ENCODE measurements at places on chromosomes 5 and 9.

DNA sequence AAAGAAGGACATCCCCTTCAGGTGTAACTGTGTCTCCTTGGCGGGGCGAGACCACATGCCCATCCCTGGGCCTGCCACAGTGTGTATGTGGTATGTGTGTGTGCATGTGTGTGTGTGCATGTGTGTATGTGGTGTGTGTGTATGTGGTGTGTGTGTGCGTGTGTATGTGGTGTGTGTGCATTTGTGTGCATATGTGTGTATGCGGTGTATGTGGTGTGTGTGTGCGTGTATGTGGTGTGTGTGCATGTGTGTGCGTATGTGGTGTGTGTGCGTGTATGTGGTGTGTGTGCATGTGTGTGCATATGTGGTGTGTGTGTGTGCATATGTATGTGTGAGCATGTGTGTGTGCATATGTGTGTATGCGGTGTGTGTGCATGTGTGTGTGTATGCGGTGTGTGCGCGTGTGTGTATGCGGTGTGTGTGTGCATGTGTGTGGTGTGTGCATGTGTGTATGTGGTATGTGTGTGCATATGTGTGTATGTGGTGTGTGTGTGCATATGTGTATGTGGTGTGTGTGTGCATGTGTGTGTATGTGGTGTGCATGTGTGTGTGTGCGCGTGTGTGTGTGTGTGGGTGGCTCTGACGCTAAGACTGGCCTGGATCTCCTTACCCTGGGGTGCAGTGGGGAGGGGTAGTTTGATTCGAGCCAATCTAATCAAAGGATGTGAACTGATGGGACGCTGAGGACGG is 107.9 kb upstream of the RAPGEF1 start:
- DNase-seq: no peak

DNA sequence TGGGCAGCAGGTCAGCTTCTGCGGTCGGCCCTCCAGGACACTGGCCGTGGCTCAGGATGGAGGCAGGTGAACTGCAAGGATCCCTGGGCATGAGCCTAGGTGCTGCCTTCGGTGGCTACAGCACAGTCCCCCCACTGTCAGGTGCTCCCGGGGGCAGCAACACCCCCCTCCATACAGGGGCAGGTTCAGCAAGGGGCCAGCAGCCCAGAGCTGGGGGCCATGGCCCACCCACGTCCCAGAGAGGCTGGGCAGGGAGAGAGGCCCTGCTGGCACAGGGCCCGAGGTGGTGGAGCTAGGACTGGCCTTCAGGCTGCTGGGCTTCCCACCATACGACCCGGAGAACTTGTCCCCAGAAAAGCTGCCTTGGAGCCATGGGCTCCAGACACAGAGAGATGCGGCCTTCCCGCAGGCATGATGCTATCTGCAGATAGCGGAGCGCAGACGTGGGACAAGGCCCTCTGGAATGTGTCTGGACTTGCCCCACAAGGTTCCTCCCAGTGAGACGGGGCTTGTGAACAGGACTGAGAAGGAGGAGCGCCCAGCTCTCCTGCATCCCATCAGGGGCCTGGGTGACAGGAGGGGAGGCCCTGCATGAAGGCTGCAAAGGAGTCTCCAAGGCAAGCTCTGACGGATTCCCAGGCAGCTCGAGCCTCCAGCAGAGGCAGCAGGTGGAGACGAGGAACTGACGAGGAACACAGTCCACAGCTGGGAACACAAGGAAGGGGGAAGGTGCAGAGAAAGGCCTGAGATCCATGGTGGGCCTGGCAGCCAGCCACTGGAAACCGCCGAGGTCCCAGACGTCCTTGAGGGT is 111.1 kb downstream of the VAV2 start:
- peak; percentile 27 for DNase-seq

DNA sequence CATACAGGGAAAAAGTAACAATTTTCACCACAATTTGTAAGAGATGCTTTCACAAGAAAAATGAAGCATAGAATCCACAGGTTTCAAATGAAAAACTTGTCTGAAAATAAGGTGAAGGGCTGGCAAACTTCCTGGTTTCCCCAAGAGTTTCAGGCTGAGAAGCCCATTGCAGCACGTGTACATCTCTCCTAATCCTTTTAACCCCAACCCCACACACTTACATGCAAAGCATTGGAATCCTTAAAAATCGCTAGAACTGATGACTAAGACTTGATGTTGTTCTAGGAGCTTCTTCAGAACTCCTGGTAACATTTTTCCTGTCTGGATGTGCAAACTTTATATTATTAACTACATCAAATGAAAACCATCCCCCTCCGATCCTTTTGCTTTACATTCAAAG is 317.8 kb upstream of the RGMB start:
- DNase-seq: peak; percentile 93

- no peak for DNase-seq
These were observed 102.8 kb downstream of the KCTD16 start for GRCh38 chr5:144273232-144274027.

DNA sequence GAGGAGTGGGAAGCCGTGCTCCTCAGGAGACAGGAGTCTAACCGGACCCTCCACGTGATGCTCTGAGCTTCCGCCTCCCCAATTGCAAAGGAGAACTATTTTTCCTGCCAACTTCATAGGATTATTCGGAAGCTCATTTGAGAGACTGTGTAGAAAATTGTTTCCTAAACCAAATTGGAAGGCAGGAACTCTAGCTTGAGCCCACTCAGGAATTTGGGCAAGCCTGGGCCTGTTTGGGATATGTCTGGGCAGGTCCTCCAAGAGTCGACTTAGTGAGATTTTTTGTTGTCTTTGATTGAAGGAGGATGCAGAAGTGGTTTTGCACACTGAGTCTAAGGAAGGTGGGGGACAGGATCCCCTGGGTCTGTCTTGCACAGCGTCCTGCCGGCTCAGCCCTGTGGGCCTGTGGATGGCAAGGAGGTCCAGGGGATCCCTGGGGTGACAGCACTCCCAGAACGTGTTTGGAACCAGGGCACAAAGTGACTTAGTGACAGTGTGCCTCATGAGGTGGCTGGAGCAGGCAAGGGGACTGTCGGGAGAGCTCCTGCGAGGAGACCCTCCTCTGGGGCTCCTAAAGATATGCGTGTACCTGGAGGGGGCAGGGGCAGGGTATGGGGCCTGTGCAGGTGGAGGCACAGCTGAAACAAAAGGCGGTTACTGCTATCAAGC is 283.3 kb downstream of the NSG2 start:
- DNase-seq: peak; percentile 35

GRCh38 chr5:112064271-112064701 is 307.3 kb upstream of the NREP start:
- no peak for DNase-seq

- DNase-seq: no peak
These were observed 46.5 kb downstream of the STOM start for GRCh38 chr9:121323449-121324151.

- DNase-seq: peak; percentile 43
These were observed 5.0 kb downstream of the ENTPD8 start for GRCh38 chr9:137435980-137436760.

GRCh38 chr5:134267366-134268018 is 41.6 kb upstream of the PPP2CA start:
- DNase-seq: peak; percentile 33

DNA sequence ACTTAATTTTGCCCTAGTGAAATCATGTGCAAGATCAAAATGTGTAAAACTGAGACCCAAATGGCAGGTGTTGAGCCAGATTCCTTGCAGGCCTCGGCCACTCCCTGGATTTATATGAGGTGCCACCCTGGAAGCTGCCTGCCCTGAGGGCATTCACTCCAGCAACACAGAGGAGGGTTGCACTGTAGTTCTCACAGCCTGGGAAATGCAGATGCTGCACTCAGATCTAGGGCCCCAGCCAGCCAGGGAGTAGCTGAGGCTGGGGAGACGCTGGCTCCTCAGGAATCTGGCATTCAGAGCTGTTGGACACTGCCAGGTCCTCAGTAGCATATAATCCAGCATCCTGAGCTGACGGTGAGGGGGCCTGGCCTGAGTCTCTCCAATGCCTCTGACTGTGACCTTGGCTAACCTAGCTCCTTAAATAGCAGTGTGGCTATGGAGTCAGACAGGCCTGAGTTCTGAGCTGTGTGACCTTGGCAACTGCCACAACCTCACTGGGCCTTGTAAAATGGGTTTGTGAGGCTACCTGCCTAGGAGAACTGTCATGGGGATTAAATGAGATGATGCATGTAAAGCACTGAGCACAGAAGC is 8.7 kb downstream of the KCNMB1 start:
- DNase-seq: no peak

GRCh38 chr9:119278171-119278570 is 91.1 kb downstream of the BRINP1 start:
- DNase-seq: no peak

GRCh38 chr5:125847561-125847960 is 575.6 kb upstream of the GRAMD2B start:
- no peak for DNase-seq

- DNase-seq: no peak
These were observed 139.7 kb downstream of the C5orf15 start for GRCh38 chr5:133828722-133829121.

DNA sequence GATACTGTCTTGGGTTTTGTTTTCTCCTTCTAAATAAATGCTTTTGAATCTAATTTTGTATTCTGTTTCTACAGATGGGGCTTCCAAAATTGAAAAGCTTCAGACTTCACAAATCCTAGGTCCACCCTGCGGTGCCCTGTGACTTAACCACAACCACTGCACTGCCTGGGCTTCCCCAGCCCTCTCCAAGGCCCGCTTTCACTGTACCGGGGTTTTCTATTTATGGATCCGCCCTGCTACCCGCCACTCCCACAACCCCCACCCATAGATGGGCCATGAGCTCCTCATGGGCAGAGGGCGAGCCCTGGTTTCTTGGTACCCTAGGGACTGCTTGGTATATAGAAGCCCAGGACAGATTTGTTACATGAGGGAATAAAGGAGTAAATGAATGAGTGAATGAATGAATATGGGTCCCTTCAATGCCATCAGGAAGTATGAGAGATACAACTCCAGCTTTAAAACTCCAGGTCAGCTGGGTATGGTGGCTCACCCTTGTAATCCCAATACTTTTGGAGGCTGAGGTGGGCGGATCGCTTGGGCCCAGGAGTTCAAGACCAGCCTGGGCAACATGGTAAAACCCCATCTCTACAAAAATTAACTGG is 39.8 kb upstream of the NEK6 start:
- DNase-seq: no peak

- no peak for DNase-seq
These were observed 795 bp downstream of the DAB2IP start for GRCh38 chr9:121652021-121652837.

- DNase-seq: no peak
These were observed 14.8 kb downstream of the LVRN start for GRCh38 chr5:115977096-115977495.

GRCh38 chr9:122372856-122373845 is 2.3 kb downstream of the PTGS1 start:
- no peak for DNase-seq

DNA sequence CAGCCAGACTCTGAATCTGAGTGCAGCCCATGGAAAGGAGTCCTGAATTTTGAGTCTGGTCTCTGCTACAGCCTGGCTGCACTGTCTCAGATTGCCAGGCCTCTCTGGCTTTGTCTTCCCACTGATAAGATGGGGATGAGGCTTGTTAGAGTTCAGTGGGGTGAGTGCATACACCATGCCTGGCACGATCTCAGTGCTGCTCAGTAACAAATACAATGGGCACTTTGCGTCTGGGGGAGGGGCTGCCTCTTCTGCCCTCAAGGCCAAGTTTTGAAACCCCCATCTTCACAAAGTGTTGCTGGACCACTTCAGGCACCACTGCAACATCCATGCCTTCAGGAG is 49.0 kb downstream of the PPARGC1B start:
- no peak for DNase-seq

All from fibroblast of skin of back (primary cell).